ENCODE measurements at places on chromosomes 13 and 19.

- DNase-seq = peak; percentile 23
Observed at GRCh38 chr19:47609906-47610894, 1.3 kb downstream of the BICRA start.

DNA sequence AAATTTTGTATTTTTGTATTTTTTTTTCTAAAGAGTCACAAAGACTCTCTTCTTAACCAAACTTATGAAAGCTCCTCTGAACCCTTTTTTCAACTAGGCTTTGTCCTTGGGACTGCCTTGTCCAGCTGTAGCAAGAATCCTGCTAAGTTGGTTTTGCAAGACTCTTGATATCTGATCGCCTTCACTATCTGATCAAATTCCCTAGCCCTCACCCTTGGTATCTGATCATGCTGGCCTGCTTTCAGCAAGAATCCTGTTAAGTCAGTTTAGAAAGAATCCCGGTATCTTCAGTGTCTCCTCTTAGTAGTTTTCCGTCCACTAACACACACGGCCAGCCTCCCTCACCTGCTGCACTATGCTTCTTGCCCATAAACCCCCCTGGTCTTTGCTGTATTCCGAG lies 1.9 kb upstream of the SIGLEC5 start:
- no peak for DNase-seq

GRCh38 chr19:3095441-3096191 lies 1.5 kb downstream of the GNA11 start:
- no peak for DNase-seq

- DNase-seq = no peak
Observed at GRCh38 chr13:30664689-30665275, 47.1 kb downstream of the USPL1 start.

DNA sequence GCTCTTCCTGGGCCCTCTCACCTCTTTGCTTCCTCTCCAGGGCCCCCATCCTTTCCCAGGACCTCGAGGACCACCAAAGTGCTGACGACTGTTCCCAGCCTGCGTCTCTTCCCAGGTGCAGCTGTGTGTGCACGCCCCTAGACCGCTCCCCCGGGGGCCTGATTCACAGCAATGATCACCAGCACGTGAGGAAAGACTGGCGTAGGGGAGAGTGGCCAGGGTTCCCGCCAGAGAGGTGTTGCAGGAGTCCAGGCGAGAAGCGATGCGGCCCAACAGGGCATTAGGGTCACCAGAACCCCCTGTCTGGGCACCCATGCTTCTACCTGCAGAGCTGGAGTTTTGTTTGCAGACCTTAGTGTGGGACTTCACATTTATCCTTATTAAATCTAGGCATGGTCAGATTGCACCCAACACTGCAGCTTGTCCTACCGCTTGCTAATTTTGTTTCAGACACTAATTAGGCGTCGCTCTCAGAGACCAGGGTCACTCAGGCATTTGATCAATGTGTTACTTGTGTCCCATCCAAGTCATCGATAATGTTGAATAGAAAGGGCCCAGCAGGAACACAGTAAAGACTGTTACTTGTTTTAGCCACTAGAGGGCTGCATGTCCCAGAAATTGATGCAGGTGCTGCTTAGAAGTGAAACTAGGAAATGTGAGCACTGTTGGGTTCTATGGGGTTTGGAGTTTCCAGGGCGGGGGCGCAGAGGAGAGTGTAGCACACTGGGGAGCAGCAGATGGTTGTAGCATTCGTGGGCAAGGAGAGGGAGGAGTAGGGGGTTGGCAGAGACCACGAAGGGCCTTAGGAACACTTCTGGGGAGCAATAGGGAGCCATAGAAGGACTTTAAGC lies 53.2 kb downstream of the CDADC1 start:
- peak; percentile 70 for DNase-seq

GRCh38 chr19:33767898-33768413 lies 28.7 kb upstream of the KCTD15 start:
- DNase-seq = no peak

DNA sequence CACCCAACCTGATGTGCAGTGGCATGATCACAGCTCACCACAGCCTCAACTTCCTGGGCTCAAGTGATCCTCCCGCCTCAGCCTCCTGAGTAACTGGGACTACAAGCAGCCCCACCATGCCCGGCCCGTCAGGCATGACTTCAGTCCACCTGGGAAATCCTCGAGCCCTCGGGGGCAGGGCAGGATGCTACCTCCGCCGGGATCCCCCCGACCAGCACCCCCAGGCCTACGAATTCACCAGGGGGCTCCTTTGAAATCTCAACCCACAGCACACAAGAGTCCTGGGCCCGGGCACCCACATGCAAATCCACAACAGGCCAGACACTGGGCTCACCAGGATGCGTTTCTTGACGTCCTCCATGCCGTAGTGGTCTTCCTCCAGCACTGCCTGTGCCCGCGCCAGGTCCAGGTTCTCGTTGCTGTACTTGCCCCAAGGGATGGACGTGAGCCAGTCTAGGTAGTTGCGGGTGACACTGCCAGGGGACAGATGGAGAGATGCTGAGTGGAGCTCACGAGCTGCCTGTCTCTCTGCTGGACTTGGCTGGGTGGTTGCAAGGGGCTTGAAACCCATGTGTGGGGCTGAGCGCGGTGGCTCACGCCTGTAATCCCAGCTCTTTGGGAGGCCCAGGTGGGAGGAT lies 10.5 kb downstream of the RPL36 start:
- no peak for DNase-seq

GRCh38 chr19:42426643-42427042 lies 545 bp downstream of the LIPE start:
- DNase-seq = no peak

GRCh38 chr13:109656206-109656605 lies 130.2 kb downstream of the IRS2 start:
- DNase-seq = no peak

- DNase-seq = no peak
Observed at GRCh38 chr13:60155978-60156377, 7.8 kb downstream of the DIAPH3 start.

GRCh38 chr19:1851654-1852580 lies 3.6 kb upstream of the REXO1 start:
- DNase-seq = no peak

Data from GF-D8 (cell line).